ENCODE measurements at places on chromosomes 7 and 10.

- DNase-seq = no peak
These were observed 133.4 kb downstream of the JCAD start for GRCh38 chr10:29925771-29926692.

DNA sequence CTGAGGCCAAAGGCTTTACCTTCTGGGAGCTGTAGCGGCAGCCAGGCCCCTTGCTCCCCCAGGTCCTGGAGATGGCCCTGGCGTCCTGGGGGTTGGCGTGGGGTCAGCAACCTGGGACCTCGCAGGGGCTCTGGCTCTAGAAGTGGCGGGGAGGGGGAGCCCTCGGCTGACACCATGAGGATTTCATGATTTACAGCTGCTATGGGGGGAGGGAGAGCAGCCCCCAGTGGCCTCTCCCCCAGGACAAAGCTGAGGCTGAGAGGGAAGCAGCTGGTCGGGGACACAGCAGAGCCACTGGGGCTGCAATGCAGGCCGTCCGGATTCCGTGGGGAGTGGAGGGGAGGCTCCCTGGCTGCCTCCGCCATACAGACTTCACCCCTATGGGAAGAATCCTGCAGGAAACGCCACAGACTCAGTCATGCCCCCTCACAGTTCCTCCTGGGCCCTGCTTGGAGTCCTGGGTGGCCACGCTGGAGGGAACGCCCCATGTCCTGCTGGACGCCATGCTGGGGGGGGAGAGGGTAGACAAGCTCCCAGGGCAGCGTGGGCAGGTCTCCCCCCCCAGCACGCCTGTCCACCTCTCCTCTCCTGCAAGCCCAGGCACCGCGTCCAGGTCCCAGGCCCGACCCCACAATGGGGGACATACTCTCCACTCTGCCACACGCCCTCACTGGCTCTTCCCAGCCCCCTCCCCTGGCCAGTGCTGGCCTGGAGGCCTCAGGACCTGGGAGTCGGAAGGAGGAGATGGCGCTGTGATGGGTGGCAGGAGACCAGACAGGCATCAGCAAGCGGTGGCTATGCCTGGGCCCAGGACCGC lies 243.6 kb downstream of the ELFN1 start:
- DNase-seq = no peak

GRCh38 chr10:78148961-78149612 lies 115.4 kb downstream of the RPS24 start:
- no peak for DNase-seq

- peak; percentile 71 for DNase-seq
These were observed 245.9 kb downstream of the KCNMA1 start for GRCh38 chr10:77391605-77392235.

GRCh38 chr10:88091490-88092061 lies 228.2 kb downstream of the PTEN start:
- no peak for DNase-seq

DNA sequence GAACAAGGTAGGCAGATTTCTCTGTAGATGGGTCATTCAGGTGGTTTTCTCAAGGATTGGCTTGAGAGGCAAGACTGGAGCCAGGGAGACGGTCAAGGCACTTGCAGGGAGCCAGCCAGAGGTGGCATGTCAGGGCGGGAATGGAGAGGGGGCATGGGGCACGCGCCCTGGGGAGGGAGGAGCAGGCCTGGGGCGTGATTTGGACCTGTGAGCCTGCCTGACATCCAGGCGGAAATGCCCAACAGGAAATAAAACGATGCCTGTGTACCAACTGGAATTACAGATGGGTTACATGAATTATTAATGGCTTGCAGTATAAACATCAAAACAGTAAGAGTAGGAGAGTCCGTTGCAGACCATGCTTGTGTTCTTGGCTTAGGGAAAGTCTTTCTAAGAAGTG lies 8.6 kb upstream of the SUN1 start:
- no peak for DNase-seq

DNA sequence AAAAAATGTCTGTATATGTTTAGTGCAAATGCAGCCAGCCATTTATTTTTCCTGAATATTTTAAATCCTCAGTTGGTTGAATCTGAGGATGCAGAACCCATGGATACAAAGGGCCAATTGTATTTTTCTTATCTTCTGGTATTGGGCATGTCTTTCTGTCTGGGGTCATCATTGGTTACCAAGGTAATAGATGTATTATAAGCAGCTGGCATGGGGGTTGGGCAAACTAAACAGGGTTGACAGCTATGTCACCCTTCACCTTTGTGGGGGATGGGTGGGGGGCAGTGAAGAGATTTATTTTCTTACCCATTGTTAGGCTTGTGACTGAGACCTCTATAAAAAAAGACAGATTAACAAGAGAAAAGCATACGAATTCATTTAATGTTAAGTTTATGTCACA lies 38.8 kb downstream of the CDHR3 start:
- no peak for DNase-seq

DNA sequence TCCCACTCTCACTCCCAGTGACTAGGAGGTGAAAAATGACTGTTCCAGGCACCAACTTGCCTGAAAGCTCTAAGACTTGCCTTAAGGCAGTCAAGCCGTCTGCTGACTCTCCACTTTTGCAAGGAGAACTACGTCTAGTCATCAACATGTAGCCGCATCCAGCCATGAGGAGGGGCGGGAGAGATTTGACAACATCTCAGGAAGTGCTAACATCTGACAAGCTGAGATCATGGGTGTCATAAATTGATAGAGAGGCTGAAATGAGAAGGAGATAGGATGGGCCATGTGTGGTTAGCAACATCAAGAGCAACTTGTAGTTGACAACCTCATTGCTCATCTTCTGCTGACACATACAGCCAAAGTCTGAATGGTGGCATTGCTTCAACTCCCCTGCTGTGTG lies 9.0 kb upstream of the TBXAS1 start:
- DNase-seq = no peak

- DNase-seq = no peak
These were observed 201.2 kb downstream of the DIP2C start for GRCh38 chr10:488081-488932.

- DNase-seq = no peak
These were observed 6.6 kb downstream of the UFSP1 start for GRCh38 chr7:100882785-100883526.

GRCh38 chr10:63627881-63628296 lies 106.7 kb downstream of the REEP3 start:
- no peak for DNase-seq

GRCh38 chr10:88702848-88703597 lies 3.0 kb upstream of the LIPK start:
- DNase-seq = no peak

DNA sequence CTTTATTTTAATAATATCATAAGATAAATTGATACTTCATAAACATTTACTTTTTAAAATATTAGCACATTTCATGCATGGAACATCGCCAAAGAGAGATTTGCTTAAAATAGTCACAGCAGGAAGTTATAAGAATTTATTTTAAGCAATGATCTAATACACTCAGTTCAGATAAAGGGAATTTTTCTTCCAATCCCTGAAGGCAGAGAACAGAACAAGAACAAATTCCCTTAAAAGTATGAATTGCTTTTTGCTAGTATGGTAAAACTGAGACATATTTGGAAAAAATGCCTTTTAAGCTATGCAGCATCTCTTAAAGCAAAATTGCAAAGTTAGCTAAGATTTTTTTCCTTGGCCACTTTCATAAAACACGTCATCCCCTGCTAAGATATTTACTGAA lies 91.0 kb downstream of the SEMA3D start:
- no peak for DNase-seq

DNA sequence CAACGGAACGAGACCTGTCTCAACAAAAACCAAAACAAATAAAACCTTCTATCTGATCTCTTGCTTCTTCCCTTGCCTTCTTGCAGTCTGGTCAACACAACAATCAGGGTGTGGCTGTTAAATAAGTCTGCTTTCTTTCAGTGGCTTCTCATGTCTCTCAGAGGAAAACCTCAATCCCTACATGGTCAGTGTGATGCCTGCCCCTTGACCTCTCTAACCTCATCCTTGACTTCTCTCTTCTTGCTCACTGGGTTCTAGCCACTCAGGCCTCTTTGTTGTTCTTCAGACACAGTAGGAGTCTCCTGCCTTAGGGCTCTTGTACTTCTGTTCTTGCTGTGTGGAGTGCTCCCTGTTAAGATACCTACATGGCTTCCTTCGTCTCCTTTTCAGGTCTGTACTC lies 220.4 kb downstream of the SDHAF3 start:
- DNase-seq = no peak

DNA sequence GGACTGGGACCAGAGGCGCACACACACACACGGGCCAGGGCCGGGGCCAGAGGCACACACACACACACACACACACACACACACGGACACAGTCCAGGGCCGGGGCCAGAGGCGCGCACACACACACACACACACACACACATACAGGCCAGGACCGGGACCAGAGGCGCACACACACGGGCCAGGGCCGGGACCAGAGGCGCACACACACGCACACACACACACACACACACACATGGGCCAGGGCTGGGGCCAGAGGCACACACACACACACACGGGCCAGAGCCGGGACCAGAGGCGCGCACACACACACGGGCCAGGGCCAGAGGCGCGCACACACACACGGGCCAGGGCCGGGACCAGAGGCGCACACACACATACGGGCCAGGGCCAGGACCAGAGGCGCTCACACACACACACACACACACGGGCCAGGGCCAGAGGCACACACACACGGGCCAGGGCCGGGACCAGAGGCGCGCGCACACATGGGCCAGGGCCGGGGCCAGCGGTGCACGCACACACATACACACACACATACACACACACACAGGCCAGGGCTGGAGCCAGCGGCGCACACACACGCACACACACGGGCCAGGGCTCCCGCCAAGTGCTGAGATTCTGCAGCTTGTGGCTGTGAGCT lies 268.8 kb downstream of the ELFN1 start:
- no peak for DNase-seq

GRCh38 chr10:88841316-88842111 lies 10.1 kb downstream of the ANKRD22 start:
- no peak for DNase-seq

DNA sequence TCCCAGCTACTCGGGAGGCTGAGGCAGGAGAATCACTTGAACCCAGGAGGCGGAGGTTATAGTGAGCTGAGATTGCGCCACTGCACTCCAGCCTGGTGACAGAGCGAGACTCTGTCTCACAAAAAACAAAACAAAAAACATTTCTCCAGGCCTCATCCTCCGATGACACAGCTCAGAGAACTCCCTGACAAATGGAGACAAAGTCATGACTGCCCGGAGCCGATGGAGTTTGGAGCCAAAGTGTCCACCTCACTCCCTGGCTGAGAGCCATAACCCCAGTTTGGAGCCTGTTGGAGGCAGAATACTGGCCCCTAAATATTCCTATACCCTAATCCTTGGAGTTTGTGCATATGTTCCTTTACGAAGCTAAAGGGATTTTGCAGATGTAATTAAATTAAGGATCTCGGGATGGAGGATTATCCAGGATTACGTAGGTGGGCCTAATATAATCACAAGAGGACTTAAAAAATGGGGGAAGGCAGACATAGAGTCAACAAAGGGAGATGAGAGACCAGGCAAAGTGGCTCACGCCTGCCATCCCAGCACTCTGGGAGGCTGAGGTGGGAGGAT lies 22.7 kb downstream of the SSC4D start:
- DNase-seq = no peak

GRCh38 chr7:48587475-48587874 lies 336.9 kb upstream of the CDC14C start:
- DNase-seq = no peak

DNA sequence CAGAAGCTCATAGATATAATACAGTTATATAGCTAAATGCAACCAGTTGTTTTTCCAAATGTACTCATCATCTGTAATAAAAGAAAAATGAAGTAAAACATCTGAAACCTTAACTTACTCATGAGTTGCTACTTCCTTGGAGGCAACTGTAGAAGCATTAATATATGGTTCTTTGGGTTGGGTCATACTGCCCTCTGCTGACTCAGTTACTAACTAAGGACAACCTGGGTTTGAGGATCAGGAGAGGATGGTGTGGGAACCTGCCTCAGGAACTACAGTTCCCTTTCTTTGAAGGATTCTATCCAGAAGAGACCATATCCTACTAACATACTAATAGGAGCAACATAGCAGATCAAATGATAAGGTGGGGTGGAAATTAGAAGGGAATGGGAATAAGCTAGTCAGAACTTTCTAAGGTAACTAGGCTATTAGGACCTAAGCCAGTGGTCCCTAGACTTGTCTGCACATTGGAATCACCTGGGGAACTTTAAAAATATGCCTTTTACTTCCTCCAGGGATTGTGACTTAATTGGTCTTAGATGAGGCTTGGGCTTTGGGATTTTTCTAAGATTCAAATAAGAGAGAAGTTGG lies 20.7 kb downstream of the COX15 start:
- peak; percentile 63 for DNase-seq

DNA sequence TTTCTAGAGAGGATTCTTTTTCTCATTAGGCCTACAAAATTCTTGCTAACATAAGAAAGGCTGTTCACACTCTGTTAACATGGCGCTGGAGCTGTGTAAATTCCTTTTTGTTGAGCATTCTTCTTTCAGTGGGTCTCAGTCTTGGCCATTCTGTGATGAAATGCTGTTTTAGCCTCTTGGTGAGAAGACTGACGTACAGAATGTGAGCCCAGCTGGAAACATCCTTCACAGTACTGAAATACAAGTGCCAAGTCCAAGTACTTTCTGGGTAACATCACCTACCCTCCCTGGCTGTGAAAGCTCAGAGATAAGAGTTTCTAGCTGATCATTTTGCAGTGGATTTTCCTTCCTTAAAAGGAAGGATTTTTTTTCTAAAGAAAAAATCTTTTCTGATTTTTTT lies 231.8 kb downstream of the AHR start:
- no peak for DNase-seq

GRCh38 chr7:11750191-11750590 lies 81.8 kb downstream of the THSD7A start:
- DNase-seq = no peak

- no peak for DNase-seq
These were observed 121.2 kb downstream of the BAMBI start for GRCh38 chr10:28798428-28798955.

DNA sequence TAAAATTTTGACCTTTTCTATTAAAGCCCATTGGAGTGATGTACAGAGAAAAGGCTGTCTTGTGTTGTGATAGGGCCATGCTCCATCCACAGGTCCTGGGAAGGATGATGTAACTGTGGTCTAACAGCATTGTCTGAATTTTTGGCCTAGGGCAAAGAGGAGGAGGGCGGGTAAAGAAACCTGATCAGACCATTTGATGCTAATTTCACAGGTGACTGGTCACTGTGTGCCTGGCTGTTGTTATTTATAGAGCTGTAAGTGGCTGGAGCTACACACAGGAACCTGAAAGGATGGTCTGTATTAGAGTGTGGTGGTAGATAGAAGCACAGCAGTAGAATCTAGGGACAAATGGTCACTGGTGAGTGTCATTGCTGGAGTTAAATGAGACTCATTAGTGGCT lies 182.1 kb downstream of the AUTS2 start:
- DNase-seq = no peak

GRCh38 chr10:80421050-80421706 lies 12.8 kb downstream of the PRXL2A start:
- DNase-seq = no peak

DNA sequence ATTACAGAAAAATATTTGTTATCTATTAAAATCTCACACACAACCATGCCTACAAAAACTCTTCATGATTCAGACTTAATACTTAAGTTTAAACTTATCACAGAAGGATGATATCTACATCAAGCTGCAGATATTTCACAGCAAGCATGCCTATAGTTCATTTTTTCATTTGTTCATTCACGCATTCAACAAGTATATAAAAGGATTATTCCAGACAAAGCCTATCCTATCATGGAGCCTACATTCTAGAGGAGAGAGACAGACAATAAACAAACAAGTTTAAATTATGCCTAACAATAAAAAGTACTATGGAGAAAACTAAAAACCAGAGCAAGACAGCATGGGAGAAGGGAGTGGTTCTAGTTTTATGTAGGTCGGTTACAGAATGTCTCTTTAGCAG lies 10.9 kb downstream of the TRDMT1 start:
- DNase-seq = no peak
